ENCODE measurements at places on chromosomes 2 and 18.

DNA sequence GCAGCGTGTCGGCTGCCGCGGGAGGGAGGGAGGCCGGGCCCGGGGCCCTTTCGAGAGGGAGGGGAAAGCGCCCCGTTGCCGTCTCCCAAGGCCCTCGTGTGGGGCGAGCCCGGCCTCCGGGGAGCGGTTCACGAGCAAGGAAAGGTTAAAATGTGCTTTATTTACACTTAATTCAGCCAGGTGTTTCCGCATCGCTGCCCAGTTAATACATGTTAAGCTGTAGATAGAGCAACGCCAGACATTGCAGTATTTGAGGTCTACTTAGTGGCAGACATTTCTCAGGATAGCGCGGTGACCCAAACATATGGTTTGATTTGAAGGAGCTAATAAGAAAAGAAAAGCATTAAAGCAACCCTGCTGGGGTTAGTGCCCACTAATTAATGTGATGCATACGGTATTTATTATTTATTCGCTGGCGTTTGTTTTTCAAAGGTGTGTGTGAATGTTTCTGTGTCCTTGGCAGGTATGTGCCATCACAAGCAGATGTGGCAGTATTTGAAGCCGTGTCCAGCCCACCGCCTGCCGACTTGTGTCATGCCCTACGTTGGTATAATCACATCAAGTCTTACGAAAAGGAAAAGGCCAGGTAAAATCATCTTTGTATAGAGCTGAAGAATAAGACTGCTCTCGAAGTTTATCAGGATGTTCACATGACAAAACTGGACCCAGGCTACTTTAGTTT is 571 bp downstream of the EEF1B2 start:
- DNase-seq = no peak

DNA sequence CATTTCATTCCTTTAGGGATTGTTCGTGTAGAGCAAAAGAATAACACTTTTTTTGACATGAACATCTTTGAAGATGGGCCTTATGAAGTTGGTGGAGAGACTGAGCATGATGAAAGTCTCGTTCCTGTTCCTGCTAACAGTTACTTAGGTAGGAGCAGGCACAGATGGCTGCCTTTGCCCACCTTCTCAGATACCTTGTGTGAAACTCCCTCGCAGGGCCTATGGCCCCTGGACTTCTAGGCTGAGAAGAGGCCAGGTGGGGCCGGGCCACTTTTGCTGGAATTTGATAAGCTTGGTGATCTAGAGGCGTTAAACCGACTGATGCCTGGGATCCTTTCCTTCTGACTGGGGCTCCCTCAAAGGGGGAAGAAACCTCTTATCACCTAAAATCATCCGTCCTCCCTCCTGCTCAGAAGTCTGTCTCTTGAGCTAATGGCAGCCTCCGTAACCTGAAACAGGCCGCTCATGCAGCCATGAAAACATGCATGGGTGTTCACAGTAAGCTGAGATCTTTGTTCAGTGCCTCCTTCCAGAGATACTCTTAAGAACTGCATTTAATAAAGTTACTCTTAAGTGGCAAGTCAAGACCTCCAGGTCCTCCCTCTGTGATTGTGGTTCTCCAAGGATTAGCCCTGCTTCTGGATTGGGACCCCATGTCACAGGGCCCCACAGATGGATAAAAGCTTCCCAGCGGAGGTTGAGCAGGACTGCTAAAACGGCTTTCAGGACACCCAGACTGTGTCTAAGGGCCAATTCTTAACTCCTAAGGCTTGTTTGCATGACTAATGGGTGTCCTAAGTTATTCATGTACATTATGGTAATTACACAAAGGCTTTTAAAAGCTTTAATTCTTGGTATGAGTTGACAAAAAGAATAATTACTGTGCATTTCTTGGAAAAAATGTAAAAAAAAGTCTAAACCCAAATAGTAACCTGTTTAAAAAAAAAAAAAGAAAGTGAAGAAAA is 43.9 kb downstream of the ITGA6 start:
- no peak for DNase-seq

DNA sequence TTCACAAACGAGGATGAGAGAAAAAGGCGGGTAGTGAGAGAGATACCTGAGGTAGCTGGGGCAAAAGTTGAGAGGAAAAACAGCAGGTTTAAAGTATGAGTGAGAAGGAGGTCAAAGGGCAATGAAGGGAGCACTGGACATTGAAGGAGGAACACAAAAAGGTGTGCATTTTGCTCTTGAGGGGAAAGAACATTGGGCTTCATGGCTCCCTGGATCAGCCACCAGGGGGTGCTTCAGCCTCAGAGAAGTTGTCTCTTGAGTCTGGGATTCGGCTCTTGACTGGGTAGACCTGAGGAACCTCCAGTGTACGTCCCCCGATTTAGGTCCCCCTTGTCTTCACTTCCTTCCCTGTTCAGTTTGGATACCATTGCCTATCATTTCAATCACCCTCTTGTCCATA is 128.5 kb downstream of the RAPGEF4 start:
- DNase-seq = peak; percentile 11

- no peak for DNase-seq
These were observed 226.4 kb upstream of the DSEL start for GRCh38 chr18:67742954-67743353.

DNA sequence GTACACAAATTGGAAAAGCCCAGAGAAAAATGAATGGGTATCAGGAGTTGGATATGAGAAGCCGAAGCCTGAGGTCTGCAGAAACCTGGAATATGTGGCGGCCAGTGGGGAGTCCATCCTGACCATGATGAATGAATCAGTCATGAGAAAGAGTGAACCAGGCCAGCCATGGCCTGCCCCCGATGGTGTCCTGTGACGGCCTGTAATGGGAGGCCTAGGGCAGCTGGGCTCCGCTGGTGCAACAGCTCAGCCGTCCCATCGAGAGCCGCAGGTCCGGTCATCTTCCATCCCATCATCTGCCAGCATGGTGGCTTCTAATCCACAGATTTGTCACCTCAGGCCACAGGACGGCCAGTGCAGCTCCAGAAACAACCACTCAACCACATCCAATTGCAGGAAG is 116.4 kb downstream of the PDCL3 start:
- no peak for DNase-seq

- DNase-seq = no peak
These were observed 226.2 kb downstream of the SP3 start for GRCh38 chr2:173739006-173739405.

DNA sequence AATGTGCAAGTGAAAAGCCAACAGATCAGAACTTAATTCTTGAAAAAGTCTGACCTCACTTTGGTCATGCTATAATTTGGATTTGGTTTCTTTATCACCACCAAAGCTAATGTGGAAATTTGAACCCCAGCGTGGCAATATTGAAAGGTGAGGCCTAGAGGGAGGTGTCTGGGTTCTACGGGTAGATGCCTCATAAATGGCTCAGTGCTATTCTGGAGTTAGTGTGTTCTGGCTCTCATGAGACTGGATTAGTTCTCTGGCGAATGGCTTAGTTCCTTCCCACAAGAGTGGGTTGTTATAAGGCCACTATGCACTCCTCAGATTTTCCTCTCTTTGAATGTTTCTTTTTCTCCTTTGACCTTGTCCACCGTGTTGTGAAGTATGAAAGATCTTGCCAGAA is 22.3 kb downstream of the ORC4 start:
- DNase-seq = no peak

- DNase-seq = peak; percentile 31
These were observed 27.0 kb upstream of the MGAT4A start for GRCh38 chr2:98757904-98758421.

DNA sequence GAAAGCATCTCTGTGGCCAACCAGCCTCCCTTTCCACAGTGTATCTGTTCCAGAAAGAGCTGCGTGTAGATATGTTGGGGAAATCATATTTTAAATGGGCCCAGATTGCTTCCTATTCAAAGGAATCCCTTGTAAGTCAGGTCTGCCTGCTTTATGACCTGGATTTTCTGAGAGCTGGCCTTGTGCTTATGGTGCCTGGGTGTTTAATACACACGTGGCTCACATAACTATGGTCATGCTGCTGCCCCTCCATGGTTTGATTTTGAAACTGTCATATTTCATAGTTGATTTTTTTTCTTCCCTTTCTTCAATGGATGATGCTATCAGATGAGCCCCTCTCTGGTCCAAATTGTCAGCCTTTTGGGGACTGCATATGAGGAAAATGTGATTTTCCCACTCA is 111.5 kb upstream of the CNGA3 start:
- no peak for DNase-seq

DNA sequence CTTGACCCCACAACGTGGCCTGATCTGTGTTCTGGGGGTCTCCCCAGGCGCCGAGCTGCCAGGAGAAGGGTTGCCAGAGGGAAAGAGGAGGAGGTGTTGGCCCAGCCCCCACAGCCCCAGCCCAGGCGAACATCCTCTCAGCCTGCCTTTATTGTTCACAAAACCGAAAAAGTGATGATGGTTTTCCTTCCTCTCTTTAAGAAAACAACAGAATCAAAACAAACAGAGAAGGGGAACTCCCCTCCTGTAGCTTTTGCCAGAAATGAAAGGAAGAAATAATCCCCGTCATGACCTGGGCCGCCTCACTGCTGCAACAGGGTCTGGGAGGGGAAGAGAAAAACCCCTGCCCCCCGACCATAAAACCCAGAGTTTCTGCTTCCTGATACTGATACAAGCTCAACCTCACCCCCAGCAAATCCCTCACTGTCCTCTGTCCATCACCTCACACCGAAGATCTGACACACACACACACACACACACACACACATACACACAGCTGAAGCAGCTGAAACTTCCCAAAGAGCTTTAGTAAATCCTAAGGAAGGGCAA is 52.0 kb downstream of the ZFP36L2 start:
- peak; percentile 73 for DNase-seq

- DNase-seq = no peak
These were observed 3.1 kb downstream of the WIPF1 start for GRCh38 chr2:174594456-174594855.

- DNase-seq = no peak
These were observed 4.4 kb downstream of the FBLN7 start for GRCh38 chr2:112142525-112143078.

GRCh38 chr2:237956402-237956736 is 10.4 kb upstream of the UBE2F start:
- DNase-seq = no peak

- peak; percentile 51 for DNase-seq
These were observed 14.1 kb downstream of the MSGN1 start for GRCh38 chr2:17830053-17831034.

DNA sequence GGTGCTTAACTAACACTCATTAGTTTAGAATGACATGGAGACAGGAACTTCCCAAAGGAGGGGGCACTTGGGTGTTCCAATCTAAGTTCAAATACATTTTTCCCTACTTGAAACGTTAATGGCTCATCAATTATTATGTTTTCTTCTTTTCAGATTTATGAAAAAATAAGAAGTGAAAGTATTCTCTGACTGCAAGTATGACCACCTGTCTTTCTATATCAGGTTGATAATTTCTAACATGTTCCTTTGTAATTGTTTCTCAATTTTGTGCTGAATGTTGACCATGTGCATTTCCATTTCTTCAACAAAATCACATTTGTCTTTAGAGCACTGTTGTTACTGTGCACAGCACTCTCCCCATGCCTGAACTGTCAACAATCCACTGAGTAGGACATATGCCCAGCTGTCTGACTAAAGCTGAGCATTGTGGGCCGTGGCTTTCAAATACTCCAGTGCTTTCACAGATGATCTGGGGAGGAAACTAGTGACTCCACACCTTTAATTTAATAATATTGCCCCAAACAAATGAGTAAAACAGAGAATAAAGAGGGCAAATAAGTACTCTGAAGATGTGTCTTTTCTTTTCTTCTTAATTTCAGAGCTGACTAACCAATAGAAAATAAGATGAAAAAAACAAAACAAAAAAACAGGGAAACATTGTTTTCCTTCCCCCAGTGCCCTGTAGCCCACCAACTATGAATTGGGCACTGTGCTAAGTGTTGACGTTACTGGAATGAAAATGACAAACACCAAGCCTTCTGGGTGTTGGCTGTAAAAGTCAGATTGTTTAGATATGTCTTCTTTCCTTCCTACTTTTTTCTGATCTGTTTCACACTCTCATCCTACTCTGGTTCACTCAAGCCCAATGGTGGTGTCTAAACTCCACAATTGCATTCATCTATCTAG is 16.0 kb downstream of the LANCL1 start:
- no peak for DNase-seq

- no peak for DNase-seq
These were observed 47.4 kb upstream of the RMDN2 start for GRCh38 chr2:37877457-37878315.

GRCh38 chr2:53631313-53632125 is 136.1 kb upstream of the CHAC2 start:
- DNase-seq = no peak

DNA sequence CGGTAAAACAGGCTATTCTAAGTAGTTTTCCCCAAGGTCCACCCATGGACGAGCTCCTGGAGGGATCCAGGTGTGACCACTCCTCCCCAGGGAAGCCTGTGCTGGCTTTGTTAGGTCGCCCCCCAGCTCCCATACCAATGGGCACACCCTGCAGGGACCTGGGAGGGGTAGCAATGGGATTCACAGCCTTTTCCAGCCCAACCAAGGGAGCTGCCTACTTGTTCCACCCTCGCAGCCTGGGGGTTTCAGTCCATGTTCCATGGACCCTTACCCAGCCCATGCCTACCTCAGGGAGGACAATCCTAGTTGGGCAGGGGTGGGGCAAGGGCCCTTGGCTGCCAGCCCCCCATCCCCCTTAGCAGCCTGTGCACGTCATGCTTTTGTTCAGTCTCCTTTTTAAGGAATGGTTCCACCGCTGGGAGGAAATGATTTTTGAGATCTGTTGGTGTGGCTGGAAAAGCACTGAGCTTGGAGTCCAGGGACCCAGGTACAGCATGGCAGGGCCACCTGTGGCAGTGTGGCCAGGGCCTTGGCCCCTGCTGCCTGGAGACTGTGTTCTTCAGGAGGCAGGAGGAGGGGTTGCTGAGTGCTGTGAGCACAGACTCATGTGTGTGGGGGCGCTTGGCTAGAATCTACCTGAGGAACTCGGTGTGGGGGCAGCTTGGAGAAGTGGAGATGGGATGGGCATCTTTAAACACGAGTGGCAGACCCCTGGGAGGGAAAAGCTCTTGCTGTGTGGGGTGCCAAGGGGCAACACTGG is 166.8 kb downstream of the TWIST2 start:
- DNase-seq = no peak

- DNase-seq = no peak
These were observed 131.4 kb upstream of the ID2 start for GRCh38 chr2:8550481-8550880.

- DNase-seq = no peak
These were observed 344.3 kb upstream of the KCNH7 start for GRCh38 chr2:163182764-163183354.

- DNase-seq = no peak
These were observed 53.1 kb downstream of the FIGN start for GRCh38 chr2:163682695-163683094.

GRCh38 chr18:47436871-47437270 is 185.4 kb upstream of the SKOR2 start:
- DNase-seq = no peak

GRCh38 chr2:128410035-128410757 is 91.5 kb upstream of the HS6ST1 start:
- no peak for DNase-seq

Data from stimulated activated CD4-positive, alpha-beta T cell treated with anti-CD3 and anti-CD28 coated beads, TNF-alpha, amount 100 ng/mL, for 24 hours (primary cell).